ENCODE measurements at places on chromosomes 5 and 9.
A peak's percentile ranks its signal among the peaks of the same experiment; 100 is the strongest.

DNA sequence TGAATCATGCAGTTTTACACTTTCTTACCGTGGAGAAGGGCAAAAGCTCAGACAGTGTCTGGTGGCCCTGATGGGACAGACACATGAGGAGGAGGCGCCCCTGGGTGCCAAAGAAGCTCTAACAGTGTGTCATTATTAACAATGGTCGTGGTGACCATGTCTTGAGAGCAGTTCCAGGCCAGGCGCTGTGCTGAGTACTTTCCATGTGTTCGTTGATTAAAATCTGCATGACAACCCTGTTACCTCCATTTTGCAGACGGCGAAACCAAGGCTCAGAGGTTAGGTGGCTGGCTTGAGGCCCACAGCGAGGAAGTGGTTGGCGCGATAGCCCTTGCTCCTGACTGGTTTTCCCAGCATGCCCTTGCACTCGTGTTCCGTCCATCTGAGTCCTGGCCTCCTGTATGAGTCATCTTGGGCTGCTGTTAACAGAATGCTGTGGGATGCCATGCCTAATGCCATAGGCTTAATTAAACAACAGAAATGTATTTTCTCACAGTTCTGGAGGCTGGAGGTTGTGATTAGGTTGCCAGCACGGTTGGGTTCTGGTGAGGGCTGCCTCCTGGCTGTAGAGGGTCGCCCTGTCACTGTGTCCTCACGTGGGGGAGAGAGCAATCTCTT lies 92.0 kb downstream of the AMBP start:
- H3K27me3 ChIP-seq, result no peaks in the 10 kb centered on the region
- H3K4me1 ChIP-seq, result no peaks in the 10 kb centered on the region
- H3K27ac ChIP-seq, result no peak overlapping the region

- no peaks in the 10 kb centered on the region for H3K36me3 ChIP-seq
- no peaks in the 10 kb centered on the region for H3K4me1 ChIP-seq
- no peak for DNase-seq
- H3K27ac ChIP-seq, result no peak overlapping the region
- H3K27me3 ChIP-seq, result no peaks in the 10 kb centered on the region
Measured at GRCh38 chr9:107707428-107707837, 217.9 kb upstream of the KLF4 start.

- peaks cover 19% of the 10 kb centered on the region for H3K27me3 ChIP-seq
- no peak overlapping the region for H3K27ac ChIP-seq
- H3K36me3 ChIP-seq, result no peaks in the 10 kb centered on the region
- H3K4me1 ChIP-seq, result no peaks in the 10 kb centered on the region
- no peak overlapping the region for H3K4me3 ChIP-seq
Measured at GRCh38 chr5:39484673-39485072, 59.9 kb upstream of the DAB2 start.

GRCh38 chr5:173256800-173257199 lies 21.8 kb upstream of the NKX2-5 start:
- DNase-seq, result no peak
- H3K36me3 ChIP-seq, result no peaks in the 10 kb centered on the region
- H3K4me3 ChIP-seq, result no peak overlapping the region
- H3K4me1 ChIP-seq, result no peaks in the 10 kb centered on the region
- H3K27me3 ChIP-seq, result peaks cover 22% of the 10 kb centered on the region

- no peak overlapping the region for H3K27ac ChIP-seq
- DNase-seq, result no peak
- H3K36me3 ChIP-seq, result no peaks in the 10 kb centered on the region
- no peaks in the 10 kb centered on the region for H3K4me1 ChIP-seq
- no peaks in the 10 kb centered on the region for H3K27me3 ChIP-seq
Measured at GRCh38 chr9:82356871-82357270, 368.3 kb downstream of the SPATA31D1 start.

DNA sequence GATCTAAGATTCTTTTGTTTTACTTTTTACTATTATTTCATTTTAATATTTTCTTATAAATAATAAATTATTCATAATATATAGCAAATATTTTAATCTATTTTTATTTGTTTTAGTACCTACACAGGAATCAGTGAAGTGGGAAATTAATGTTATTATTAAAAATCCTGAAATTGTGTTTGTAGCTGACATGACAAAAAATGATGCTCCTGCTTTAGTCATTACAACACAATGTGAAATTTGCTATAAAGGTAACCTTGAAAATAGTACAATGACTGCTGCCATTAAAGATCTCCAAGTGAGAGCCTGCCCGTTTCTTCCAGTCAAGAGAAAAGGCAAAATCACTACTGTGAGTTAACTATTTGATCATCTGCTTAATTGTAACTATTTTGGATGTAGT lies 138.7 kb downstream of the VPS13A start:
- DNase-seq, result no peak
- H3K27ac ChIP-seq, result no peak overlapping the region
- H3K4me1 ChIP-seq, result no peaks in the 10 kb centered on the region
- H3K36me3 ChIP-seq, result peaks cover 13% of the 10 kb centered on the region
- no peak overlapping the region for H3K4me3 ChIP-seq

GRCh38 chr5:150931368-150931965 lies 26.7 kb upstream of the ZNF300 start:
- DNase-seq, result no peak
- H3K27me3 ChIP-seq, result no peaks in the 10 kb centered on the region
- no peaks in the 10 kb centered on the region for H3K4me1 ChIP-seq
- H3K27ac ChIP-seq, result no peak overlapping the region

DNA sequence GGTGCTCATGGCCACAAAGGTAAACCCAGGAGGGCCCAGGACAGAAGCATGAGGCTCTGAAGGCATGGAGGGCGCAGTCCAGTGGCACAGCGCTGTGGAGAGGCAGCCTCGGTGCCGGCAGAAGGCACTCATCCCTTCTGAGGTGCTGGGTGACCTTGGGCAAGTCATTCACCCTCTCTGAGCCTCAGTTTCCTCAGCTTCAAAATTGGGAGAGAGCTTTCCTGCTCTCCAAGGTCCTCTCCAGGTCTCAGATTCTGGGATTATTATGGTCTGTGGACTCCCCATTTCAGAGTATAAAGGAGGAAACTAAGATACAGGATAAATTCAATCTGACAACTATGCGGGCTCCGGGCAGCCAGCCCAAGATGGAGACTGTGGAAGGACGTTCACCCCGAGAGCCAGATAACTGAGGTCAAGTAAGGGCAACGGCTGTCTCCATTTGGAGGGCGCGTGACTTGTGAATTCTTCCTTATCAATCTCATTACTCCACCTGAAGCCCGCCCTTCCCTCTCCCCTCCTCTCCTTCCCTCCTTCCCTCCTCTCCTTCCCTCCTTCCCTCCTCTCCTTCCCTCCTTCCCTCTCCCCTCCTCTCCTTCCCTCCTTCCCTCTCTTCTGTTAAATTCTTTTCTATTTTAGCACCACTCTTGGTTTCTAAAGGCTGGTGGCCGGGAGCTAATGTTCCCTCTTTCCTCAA lies 58.1 kb downstream of the LRSAM1 start:
- H3K27ac ChIP-seq, result no peak overlapping the region
- no peak for DNase-seq
- H3K4me3 ChIP-seq, result no peak overlapping the region

GRCh38 chr5:57774439-57774838 lies 291.8 kb upstream of the ACTBL2 start:
- H3K36me3 ChIP-seq, result no peaks in the 10 kb centered on the region
- H3K4me3 ChIP-seq, result no peak overlapping the region
- no peak for DNase-seq
- H3K27me3 ChIP-seq, result no peaks in the 10 kb centered on the region

- no peak for DNase-seq
- H3K36me3 ChIP-seq, result no peaks in the 10 kb centered on the region
- no peak overlapping the region for H3K4me3 ChIP-seq
- H3K4me1 ChIP-seq, result no peaks in the 10 kb centered on the region
Measured at GRCh38 chr5:84825606-84826005, 440.9 kb upstream of the EDIL3 start.

GRCh38 chr9:31587146-31587545 lies 797.3 kb upstream of the ACO1 start:
- H3K36me3 ChIP-seq, result no peaks in the 10 kb centered on the region
- DNase-seq, result no peak
- H3K27me3 ChIP-seq, result no peaks in the 10 kb centered on the region

DNA sequence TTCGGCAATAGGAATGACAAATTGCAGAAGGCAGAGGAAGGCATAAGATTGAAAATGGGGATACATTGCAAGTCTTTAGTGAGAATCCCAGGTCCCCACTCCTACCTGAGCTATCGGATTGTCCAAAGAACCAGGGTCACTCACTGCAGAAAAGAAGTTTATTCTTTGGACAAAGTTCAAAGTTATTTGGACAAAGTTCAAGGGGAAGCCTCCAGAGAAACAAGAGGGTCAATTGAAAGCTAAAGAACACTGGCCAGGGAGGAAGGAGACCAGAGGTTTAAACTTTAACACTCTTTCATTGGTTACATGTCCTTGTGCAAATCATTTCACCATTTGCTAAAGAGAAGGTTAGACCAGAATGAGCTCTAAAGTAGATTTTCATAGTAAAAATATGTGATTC lies 5.2 kb upstream of the UHRF2 start:
- H3K4me3 ChIP-seq, result no peak overlapping the region
- peaks cover 19% of the 10 kb centered on the region for H3K27me3 ChIP-seq
- peaks cover 9% of the 10 kb centered on the region for H3K4me1 ChIP-seq
- DNase-seq, result no peak

DNA sequence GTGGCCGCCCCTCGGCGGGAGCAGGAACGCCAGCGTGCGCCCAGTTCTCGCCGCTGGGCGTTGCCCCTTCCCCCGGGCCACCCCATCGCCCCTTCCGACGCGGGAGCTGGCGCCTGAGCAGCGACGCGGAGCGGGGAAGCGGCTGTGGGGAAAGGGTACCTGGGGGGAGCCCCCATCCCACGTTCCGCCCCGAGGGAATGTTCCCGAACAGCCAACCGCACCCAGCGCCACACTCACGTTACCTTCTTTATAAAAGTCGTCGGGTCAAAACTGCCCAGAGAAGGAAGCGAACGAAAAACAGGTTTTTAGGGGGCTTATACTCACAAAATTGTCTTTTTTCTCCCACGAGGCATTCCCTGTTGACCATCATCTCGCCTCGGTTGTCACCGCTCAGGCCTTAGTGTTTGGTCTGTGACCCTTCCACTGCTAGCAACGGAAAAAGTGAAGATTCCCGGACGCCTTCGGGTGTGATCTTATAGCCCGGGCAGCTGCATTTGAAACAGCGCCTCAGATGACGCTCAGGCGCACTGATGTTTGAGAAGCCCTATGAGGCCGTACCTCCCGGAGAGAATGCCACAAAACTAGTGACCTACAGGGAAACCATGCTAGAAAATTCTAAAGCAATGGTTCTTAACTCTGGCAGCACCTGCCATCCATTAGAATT lies 475 bp upstream of the GOLM1 start:
- peak overlapping the region; percentile 76 for H3K27ac ChIP-seq
- no peaks in the 10 kb centered on the region for H3K36me3 ChIP-seq
- H3K4me1 ChIP-seq, result peaks cover 15% of the 10 kb centered on the region

DNA sequence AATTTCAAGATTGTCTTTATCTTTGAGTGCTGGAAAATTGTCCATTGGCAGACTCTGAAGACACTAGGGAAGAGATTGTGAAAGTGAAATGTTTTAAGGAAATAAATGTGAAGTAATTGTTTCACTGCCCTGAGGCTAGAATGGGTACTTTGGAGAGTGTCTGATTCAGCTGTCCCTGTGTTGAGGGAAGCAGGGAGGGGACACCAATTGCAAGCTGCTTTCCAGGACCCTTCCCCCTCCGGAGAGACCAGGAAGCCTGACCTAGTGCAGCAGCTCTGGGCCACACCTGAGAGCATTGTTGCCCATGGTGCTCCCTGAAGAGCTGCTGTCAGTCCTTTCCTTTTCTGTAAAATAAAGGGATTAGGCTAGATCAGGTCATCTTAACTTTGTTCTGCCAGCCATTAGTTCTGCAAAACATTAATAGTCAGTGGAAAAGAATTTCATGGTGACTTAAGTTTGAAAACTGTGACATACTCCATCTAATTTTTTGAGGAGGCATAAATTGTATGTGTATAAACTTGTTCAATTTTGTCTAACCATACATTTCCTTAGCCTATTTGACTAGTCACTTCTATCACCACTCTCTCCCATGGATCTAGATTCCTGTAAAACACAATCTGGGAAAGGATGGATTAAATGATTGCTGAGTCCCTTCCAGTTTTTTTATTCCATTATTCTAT lies 18.8 kb downstream of the MAP1B start:
- DNase-seq, result no peak
- H3K36me3 ChIP-seq, result no peaks in the 10 kb centered on the region
- H3K27ac ChIP-seq, result no peak overlapping the region

DNA sequence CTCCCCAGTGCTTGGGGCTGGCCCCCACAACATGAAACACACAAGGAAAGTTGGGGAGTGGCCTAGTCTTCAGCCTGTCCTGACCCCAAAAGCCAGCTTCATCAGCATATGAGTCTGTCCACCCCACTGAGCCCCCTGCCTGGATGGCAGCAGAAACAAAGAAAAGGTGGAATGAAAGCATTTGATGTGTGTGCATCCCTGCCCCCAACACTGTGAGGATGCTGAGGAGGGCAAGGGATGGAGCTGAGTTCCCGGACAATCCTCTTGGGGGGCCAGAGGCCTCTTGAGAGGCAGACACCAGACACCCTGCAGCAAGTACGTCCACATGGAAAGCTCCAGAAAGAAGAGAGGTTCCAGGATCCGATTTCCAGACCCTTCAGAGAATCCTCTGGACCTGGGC lies 113.5 kb upstream of the PPP1R26 start:
- no peaks in the 10 kb centered on the region for H3K36me3 ChIP-seq
- DNase-seq, result no peak
- H3K27me3 ChIP-seq, result no peaks in the 10 kb centered on the region

DNA sequence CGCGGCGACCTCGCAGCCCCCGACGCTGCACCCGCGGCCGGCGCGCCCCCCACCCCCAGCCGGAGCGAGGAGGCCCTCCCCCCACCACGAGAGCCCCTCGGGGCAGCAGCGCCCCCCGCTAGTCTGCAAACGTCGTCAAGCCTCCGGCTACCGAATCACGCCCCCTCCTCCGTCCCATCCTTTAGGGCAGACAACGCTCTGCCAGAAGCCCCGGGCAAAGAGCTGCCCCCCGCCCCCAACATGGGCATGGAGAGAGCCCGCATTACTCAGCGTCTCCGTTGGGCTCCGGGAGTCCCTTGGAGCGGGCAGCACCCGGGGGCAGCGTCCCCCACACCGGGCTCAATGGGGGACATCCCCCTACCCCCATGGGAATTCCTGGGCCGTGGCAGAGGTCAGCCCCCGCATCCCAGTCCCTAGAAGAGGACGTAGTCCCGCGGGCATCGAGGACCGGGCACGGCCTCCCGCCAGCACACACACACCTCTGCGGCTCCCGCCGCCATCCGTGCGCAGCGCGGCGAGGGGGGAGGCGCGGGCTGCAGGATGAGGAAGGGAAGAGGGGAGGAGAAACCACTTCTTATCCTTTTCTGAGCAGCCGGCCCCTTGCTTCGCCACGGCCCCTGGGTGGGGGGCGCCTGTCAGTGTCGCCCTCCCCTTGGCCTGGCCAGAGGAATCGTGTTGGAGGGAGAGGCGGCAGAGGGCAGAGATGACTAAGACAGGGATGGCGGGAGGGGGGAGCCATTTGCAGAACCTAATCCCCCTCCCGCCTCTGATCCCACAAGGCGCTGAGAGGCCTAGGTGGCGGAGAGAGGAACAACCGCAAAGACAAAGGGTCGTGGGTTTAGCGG lies 750 bp downstream of the DNM1 start:
- H3K36me3 ChIP-seq, result no peaks in the 10 kb centered on the region
- peak overlapping the region; percentile 45 for H3K4me3 ChIP-seq
- H3K4me1 ChIP-seq, result peaks cover 10% of the 10 kb centered on the region
- no peak for DNase-seq

GRCh38 chr9:136629001-136629878 lies 33.5 kb upstream of the EGFL7 start:
- H3K4me3 ChIP-seq, result no peak overlapping the region
- H3K4me1 ChIP-seq, result no peaks in the 10 kb centered on the region
- H3K27me3 ChIP-seq, result no peaks in the 10 kb centered on the region
- H3K36me3 ChIP-seq, result no peaks in the 10 kb centered on the region
- no peak for DNase-seq
- no peak overlapping the region for H3K27ac ChIP-seq

All from activated CD4-positive, alpha-beta T cell treated with anti-CD3 and anti-CD28 coated beads, Interleukin-2, amount 10 ng/mL, durations not matched to agents 7 days and 5 days (primary cell).